AML-193 (cell line): ENCODE measurements at places on chromosomes 3 and 15.
A peak's percentile ranks its signal among the peaks of the same experiment; 100 is the strongest.

GRCh38 chr3:4795905-4796304 is 183.3 kb upstream of the BHLHE40 start:
- no peak for DNase-seq

GRCh38 chr3:57951066-57951882 is 56.9 kb upstream of the FLNB start:
- peak; percentile 63 for DNase-seq

GRCh38 chr3:59483191-59483590 is 433.4 kb upstream of the CFAP20DC start:
- no peak for DNase-seq

GRCh38 chr15:46768287-46768686 is 949.0 kb upstream of the SEMA6D start:
- no peak for DNase-seq

DNA sequence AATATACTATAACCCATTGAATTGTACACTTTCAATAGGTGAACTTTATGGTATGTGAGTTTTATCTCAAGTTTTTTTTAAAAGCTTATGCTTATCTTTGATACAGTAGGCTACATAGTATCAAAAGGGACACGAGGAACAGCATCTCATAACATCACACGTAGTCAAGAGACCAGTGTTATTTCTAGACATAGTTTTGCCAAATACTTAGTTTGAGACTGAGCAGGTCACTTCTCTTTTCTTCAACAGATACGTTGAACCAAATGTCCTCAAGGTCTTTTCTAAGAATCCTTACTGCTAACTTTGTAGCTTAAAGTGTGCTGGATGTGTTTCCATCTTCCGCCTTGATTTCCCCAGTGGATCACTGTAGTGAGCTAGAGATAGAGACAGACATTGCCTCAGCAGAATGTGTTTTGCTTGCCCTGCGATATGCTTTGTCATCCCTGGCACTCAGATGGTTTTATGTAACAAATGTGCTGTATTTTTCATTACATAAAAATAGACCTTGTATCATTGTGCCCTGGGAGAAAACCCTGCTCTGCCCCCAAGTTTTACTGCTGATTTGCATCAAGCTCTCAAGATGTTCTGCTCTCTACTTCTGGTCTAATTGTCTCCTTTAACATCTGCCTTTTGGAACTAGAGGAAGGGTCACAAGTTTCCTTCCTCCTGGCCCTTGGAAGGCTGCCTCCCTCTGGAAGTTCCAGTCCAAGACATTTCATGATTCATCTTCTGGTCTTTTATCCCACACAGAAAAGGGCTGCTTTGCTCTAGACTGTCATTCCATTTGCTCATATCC is 426.4 kb upstream of the RGMA start:
- no peak for DNase-seq

DNA sequence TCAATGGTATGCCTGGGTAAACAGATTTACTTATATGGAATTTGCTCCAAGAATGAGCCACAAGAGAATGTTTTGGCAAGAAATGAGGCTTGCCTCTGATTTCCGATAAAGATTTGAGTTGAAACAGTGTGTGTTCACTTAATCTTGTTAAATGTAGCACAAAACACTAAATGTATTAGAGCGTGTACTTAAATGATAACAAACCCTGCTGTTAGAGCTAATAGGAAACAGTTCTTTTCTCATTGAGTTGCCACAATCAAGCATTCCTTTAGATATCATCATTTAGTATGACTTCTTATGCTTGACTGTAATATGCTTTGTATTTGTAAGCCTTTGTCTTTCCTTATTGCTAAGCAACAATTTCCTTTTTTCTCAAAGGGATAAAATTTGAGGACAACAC is 353.6 kb upstream of the ZNF717 start:
- DNase-seq, result no peak

DNA sequence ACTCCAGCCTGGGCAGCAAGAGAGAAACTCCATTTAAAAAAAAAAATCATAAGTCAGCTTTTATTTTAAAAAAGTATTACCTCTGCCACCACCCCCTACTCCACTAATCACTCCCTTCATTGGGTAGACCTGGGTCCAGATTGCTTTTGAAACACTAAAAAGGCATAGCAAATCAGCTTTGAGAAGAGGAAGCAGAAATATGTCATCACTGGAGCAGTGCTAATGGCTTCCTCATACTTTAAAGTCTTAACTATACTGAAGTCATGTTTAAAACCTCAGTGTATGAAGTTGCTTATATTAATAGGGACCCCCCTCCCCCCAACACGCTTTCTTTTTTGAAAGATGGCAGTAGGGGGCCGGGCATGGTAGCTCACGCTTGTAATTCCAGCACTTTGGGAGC is 1.0 kb upstream of the HTR3D start:
- peak; percentile 43 for DNase-seq

- no peak for DNase-seq
Measured at GRCh38 chr3:104411757-104412156, 955.0 kb upstream of the ALCAM start.

- no peak for DNase-seq
Measured at GRCh38 chr15:40772014-40772413, 2.2 kb downstream of the C15orf62 start.

- no peak for DNase-seq
Measured at GRCh38 chr3:151393941-151394340, 9.4 kb upstream of the P2RY12 start.

- DNase-seq, result no peak
Measured at GRCh38 chr3:161117646-161118045, 12.5 kb upstream of the B3GALNT1 start.

- no peak for DNase-seq
Measured at GRCh38 chr3:157369727-157370421, 66.8 kb upstream of the PTX3 start.

- DNase-seq, result no peak
Measured at GRCh38 chr3:101102678-101103296, 109.6 kb upstream of the ABI3BP start.

DNA sequence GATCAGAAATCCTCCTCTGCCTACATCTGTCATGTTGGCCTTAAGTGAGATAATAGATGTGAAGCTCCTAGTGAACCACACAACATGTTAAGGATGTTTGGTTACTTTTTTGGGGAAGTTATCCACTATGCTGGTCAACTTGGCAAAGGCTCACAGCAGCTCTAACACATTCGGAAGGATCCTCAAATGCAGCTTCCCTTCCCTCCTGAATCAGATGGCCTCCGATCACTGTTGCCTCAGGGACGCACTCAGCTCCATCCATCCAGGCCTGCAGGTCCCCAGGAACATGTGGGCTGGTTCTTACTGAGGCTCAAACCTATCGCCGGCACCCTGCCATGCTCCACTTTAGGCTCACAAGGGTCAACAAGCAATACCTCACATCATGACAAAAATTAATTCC is 67.9 kb downstream of the CORO2B start:
- DNase-seq, result no peak
